Epithelial cell of proximal tubule (primary cell): ENCODE measurements at places on chromosomes 11 and 22.

GRCh38 chr11:120660024-120660565 is 148.5 kb downstream of the GRIK4 start:
- DNase-seq = no peak

DNA sequence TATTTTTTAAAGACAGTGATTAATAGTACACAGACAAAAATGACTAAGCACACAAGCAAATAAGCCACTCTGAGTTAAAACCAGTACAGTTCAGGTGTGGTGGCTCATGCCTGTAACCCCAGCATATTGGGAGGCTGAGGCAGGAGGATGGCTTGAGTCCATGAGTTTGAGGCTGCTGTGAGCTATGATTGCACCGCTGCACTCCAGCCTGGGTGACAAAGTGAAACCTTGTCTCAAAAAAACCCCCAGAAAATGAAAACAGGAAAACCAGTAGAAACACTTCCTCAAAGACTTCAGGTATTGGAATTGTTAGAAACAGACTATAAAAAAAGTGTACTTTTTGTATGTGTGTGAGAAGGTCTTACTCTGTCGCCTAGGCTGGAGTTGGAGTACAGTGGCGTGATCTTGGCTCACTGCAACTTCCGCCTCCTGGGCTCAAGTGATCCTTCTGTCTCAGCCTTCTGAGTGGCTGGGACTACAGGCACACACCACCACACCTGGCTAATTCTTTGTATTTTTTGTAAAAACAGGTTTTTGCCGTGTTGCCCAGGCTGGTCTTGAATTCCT is 33.0 kb downstream of the PPP6R2 start:
- DNase-seq = no peak

- DNase-seq = no peak
Observed at GRCh38 chr11:8598506-8598905, 4.5 kb upstream of the STK33 start.

DNA sequence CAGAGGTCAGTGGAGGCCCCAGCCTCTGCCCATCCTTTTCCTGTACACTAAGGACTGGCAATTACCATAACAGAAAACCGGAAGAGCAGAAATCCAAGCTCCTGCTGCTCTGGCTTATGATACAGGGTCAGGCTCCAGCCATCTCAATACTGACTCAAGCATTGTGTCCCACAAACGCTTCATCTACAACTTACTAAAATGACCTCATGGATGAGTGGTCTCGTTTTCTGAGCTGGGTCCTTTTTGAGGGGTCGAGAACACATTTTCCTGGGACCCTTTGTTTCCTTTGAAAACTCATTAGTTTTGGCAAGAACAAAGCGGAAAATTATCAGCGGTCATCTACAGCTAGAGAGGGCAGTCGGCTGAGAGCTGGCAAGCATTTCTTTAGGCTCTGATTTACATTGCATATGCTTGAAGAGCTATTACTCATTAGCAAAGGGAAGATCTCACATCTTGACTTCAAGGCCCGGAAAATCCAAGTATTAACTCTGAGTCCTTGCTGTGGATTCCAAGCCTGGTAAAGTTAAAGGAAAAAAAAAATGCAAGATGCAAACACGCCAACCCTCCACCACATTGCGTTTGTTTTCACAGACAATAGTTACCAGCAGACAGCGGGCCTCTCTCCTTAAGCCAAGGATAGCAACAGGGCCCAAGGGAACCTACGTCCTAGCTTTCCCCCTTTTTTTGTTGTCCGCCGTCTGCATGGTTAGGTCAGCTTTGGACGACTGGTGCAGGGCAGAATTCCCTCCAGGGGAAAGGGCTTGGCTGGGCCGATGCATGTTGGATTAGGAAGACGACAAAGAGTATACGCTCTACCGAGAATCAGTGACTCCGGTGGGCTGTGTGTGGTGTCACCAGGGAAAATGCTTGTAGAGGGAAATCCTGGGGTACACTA is 1.8 kb downstream of the TESMIN start:
- no peak for DNase-seq

DNA sequence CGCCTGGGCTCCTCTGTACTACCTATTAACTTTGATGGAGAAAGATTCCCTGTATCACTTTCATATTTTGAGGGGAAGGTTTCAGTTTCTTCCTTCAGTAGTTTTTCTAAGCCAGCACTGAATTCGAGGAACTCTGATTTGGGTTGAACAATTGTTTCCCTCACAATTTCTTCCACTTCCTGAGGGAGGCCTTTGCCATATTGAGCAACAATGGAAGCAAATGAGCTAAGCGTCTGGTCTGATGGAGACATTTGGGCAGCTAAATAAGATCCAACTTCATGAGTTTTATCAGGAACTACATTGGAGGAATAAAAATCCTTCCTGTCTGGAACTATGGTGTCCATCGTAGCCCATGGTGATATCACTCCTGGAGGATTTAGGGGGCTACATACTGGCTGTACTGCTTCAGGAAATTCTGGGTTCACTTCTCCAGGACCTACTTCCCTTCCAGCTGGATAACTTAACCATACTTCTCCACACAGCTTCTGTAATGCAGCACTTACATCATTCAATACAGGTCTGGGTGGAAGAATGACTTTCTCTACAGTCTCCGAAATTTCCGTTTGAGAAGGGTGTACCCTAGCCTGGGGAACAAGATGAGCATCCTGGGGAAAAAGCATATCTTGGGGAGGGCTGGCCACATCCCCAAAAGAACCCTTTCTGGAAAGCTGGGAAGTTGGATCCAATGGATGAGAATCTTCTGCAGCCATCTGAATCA is 38.9 kb upstream of the CCDC89 start:
- no peak for DNase-seq

DNA sequence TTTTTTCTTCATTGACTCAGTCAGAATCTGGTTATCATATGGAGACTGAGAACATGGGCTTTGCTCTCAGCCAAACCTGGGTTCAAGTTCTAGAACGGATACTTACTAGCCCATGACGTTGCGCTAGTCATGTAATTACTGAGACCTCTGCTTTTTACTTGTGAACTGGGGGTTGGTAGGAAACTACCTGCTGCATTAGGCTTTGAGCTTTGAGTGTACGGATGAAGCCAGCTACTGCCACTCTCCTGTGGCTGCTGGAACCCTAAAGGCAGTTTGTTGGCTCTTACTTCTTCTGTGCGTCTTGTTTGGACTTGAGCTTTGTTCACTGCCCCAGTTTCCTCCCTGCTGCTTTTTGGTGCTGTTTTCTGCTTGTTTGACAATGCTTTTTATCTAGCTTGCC is 18.1 kb downstream of the PPP6R2 start:
- no peak for DNase-seq

- DNase-seq = no peak
Observed at GRCh38 chr11:329886-330253, 9.2 kb upstream of the IFITM3 start.

GRCh38 chr11:62669420-62670161 is 1.9 kb upstream of the UQCC3 start:
- DNase-seq = no peak

DNA sequence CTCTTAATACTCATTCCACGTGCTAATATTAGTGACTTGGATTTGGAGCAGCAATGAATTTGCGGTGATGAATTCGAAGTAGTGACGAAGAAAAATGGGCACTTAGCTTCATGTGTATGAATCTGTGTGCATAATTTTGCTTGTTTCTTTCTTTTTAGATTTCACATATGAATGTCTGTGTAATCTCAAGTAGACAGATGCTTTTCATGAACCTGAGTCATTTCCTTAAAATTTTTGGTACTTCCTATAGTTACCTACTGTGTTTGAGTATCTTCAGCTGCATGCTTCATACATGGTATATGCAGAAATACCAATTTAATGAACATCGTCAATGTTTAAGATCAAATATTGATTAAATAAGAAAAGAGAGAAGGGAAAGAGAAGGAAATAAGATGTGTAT is 540.2 kb downstream of the RAB38 start:
- no peak for DNase-seq

GRCh38 chr11:120326845-120327281 is 1.8 kb downstream of the TLCD5 start:
- DNase-seq = no peak

GRCh38 chr22:42493393-42493792 is 26.2 kb downstream of the RRP7A start:
- DNase-seq = no peak

GRCh38 chr11:47863189-47863897 is 15.2 kb upstream of the NUP160 start:
- no peak for DNase-seq

DNA sequence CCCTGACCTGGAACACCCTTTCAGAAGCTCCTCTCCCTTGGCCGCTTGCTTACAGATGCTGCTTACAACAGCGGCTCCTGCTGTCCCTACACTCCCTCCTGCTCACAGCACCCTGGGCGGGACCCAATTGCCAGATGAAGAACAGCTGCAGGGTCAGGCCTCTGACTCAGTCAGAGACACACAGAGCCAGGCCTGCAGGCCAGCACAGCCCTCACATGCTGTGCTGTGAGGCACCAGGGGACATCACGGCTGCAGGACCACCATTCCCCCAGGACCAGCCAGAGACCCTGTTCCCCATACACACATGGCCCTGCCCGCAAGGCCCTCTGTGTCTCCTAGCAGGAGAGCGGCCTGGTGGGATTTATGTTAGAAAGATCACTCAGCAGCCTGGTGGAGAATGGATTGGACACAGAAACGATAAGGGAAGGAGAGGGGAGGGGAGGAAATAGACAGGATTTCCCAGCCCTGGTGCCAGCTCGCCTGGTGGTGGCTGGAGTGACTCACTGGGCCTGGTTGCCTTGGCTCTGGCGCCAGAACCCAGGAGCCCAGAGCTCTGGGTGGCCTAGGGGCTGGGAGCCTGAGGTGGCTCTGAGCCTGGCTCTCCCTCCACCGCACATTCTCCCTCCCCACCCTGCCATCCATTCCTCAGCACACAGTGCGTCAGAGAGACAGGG is 6.7 kb downstream of the CAPN5 start:
- DNase-seq = no peak

DNA sequence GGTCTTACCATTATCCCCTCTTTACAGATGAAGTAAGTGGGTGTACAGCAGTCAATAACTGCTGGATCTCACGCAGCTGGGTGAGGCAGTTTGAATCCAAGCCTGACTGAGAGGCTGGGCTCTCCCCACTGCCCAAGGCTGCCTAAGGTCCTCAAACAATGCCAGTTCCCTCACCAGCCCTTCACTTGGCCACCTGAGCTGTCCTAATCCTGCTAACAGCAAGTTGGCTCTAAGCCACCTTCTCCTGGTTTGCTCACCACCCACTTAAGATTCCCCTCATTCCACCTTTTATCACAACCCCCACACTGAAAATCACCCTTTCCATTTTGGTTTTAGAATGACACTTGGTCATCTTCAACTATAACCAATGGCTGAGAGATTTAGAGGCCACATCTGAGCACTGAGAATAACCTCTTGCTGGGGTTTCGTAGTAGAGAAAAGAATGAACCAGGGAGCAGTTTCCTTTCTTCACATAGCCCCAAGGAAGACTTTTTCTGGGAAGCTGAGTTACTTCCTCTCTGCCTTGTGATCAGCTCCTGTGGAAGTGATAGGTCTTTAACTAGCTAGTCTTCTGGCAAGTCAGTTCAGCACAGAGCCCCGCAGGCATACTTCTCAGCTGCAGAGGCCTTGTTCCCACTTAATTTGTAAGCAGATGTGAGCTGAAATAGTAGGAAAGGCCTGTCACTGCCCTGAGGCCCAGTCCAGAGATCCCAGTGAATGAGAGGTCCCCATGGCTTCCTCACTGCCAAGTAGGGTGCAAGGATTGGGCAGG is 57.8 kb upstream of the TTC12 start:
- no peak for DNase-seq

- DNase-seq = no peak
Observed at GRCh38 chr11:10439351-10439750, 15.7 kb upstream of the AMPD3 start.

GRCh38 chr11:69839516-69839915 is 20.3 kb upstream of the FGF3 start:
- DNase-seq = no peak

DNA sequence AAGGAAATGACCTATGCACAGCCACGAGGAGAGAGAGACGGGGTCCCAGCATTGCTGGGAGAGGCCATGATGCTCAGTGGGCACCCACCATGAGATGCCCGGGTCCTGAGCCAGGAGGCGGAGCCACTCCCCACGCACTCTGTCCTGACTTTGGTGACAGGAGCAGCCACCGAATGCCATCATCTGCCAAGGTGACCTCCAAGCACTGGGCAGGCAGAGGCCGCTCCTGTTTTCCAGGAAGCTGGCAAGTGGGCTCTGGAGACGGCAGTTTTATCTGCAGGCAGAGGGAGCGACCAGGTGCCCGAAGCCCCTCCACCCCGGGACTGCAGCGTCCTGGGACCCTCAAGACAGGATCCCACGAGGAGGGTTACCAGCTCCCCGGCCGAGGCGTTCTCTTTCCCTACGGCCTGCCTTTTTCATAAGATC is 453.9 kb downstream of the BRD1 start:
- no peak for DNase-seq

GRCh38 chr22:38397189-38398085 is 57.6 kb downstream of the KCNJ4 start:
- no peak for DNase-seq

DNA sequence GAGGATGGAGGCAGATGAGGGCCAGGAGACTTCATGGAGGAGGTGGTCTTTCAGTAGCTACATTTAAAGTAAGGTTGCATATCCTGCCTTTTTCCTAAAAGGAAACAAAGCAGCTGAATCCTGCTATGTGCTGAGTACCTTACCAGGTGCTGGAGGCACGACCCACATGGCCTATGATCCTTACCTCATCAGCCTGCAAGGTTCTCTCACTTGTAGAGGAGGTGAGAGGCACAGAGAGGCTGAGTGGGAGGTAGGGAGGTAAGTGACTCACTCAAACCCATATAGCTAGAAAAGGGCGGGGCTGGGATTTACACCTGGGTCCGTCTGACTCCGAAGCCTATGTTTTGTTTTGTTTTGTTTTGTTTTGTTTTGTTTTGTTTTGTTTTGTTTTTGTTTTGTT is 75.8 kb downstream of the BUD13 start:
- DNase-seq = no peak

- DNase-seq = no peak
Observed at GRCh38 chr11:122246874-122247273, 130.9 kb upstream of the BLID start.

- no peak for DNase-seq
Observed at GRCh38 chr22:49642331-49642730, 185.3 kb downstream of the BRD1 start.

DNA sequence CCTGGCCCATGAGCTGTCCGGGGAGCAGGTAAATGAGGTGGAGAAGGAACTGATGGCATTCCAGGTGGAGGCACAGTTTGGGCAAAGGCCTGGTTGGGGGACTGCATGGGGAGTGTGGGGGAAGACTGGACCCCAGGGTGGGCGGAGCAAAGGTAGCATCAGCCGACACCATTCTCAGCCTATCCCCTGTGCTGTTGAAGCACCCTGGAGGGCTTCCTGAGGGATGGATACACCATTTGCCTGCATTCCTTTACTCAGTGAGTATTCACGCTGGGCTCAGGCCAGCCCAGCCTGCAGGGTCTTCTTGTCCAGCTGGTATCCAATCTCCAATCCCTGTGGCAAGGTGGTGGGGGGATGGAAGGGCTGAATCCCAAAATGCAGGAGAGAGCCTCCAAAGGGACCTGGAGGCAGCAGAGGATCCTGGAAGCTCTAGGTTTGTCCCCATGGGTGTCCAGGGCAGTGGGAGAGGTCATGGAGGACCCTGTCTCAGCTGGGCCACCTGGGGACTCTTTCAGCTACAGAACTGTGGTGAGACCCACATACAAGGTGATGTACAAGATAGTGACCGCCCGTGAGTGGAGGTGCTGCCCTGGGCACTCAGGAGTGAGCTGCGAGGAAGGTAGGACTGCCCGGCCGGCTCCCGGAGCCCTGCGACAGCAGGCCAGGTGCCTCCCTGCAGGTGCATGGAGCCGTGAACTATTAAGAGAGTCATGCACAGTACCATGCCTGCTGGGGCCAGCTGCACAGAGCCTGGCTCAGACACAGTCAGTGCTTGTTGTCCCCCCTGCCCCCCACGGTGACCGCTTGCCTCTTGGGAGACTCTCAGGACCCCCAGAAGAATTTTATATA is 9.5 kb downstream of the EMID1 start:
- DNase-seq = no peak
